ENCODE measurements at places on chromosomes 7 and 10.

DNA sequence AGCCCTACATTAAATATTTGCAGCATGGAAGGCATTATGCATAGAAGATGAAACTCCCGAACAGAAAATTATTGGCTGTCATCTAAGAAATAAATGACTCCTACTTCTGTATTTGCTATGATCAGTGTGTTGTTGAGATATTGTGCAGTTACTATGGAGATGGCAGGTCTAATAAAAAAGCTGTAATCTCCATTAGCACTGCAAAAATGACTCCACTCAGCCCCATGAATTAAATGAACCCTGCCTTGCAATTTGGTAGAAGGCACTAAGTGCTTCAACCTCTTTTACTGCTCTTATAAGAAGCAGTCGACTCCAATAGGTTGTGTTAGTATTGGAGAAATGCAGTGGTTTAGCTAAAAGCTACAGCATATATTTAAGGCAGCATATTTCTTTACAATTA is 290.0 kb upstream of the PHYHIPL start:
- no peak for DNase-seq

DNA sequence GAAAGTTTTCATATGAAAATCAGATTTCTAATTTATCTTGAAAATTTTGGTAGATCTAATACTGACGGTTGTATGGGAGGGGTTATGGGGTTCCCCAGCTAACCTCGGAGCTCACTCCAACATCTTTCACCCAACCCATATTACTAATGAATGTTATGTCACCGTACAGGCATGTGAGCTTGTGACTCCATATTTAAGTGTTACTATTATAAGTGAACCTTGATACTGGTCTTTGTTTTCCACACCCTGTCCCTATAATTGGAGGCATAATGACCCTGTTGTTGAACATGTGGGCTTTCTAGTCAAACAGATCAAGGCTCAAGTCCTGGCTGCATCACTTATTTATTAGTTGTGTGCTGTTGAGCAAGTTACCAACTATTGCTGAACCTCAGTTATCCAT is 27.2 kb downstream of the WDFY4 start:
- no peak for DNase-seq

- DNase-seq, result no peak
Observed at GRCh38 chr10:62620491-62620890, 184.0 kb upstream of the ADO start.

DNA sequence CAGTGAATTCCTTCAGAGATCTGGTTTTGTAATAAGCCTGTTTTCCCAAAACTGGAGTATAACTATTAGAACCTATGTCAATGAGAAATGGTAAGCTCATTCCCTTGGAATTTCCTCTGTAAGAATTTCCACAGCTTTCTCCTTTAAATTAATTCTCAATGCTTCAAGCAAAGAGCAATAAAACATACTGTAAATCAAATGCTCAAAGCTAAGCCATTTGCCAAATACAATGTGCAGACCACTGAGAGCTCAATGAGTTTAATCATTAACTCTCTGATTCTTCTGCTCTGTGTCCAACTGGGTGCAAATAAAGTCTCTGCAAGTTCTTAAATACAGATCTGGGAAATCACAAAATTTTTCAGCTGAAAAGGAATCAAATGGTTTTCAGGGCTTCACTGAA is 227.6 kb upstream of the IMMP2L start:
- no peak for DNase-seq

GRCh38 chr10:125778556-125778955 is 2.9 kb upstream of the MMP21 start:
- no peak for DNase-seq

DNA sequence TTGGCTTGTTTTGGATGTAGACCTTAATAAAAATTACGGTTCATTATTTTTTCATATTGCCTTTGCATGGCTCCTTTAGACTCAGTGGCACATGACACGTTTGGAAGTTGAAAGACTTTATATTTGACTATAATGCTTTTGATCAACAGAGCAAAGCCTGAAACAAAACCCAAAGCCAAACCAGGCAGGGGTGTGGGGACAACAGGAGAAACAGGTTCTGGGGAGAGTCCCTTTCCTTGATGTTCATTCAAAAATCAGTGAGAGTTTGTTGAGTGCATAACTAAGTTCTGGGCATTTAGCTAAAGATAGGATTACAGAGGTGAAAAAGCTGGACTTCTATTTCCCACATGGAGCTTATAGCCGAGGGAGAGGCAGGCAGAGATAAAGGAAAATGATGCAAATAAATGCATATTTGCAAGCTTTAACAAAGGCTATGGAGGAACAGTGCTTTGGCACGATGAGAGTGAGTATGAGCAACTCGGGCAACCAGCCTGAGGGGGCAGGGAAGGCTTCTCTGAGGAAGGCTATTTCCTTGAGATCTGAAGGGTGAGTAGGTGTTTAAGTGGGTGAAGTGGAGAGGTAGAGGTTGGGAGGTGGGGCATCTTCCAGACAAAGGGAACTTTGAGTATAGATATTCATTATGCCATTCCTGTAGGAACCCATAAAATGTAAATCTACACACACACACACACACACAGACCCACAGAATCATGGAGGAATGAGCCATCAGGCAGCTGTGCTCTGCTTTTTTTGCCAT is 34.5 kb upstream of the PDZD8 start:
- no peak for DNase-seq

GRCh38 chr7:2608921-2609411 is 22.8 kb upstream of the TTYH3 start:
- no peak for DNase-seq

- DNase-seq, result no peak
Observed at GRCh38 chr7:6210621-6211372, 61.6 kb downstream of the CYTH3 start.

GRCh38 chr10:1206601-1207000 is 150.4 kb downstream of the WDR37 start:
- no peak for DNase-seq

DNA sequence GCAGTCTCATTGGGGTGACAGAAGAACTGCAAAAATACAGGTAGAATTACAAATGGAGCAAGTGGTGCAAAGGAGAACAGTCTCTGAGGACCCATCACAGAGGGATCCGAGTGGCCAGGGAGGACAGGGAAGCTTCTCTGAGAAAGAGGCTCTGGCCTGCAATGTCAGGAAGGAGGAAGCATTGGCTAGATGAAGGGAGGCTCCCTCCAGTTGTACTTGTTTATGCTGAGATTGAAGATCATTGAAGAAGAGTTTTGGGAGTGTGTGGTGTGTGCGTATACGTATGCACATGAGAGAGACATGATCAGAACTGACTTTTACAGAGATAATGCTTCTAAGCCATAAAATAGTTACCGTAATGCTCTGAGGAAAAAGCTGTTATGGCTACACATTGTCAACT is 274.7 kb upstream of the FZD8 start:
- no peak for DNase-seq

- DNase-seq, result no peak
Observed at GRCh38 chr7:151833691-151834090, 43.2 kb downstream of the PRKAG2 start.

GRCh38 chr7:47330561-47331178 is 251.2 kb downstream of the TNS3 start:
- no peak for DNase-seq

DNA sequence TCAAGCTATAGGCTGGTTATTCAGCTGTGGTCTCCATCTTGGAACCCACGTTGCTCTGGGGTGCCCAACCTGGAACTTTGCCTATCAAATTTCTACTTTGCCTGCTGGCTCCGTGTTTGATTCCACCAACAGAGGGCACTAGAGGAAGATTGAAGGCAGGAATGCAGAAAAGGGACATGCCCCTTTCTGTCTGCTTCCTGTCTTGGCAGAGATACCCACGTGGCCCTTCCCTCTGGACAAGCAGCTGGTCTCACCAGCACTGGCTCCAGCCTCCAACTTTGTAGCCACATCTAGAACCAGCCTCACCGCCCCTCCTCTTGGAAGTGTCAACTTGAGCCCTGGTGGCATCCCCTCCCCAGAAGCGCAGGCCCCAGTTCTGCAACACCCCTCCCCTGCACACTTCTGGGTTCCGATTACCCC is 52.1 kb upstream of the ZNF438 start:
- DNase-seq, result peak; percentile 23

All from activated CD8-positive, alpha-beta memory T cell treated with anti-CD3 and anti-CD28 coated beads for 4 hours (primary cell).